Stimulated activated CD4-positive, alpha-beta T cell treated with anti-CD3 and anti-CD28 coated beads, TNF-alpha, amount 100 ng/mL, for 1 hour (primary cell): ENCODE measurements at places on chromosomes 6 and 20.
A peak's percentile ranks its signal among the peaks of the same experiment; 100 is the strongest.

DNA sequence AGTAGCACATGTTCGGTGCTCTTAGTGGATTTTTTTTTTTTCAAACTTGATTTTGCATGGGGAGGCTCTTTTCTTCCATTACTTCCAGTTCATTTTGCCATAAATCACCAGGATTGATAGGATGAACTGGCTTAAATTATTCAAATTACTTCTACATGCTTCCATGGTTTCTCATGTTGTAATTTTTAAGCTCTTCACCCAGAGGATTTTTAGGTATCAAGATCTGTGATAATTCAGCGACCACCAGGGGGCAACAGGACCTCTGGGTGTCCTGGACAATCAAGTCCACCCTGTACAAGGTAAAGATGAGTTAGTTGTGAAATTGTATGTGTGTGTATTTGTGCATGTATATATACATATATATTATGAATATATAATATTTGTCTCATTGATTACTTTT is 4.2 kb upstream of the EPHA7 start:
- no peak for DNase-seq

DNA sequence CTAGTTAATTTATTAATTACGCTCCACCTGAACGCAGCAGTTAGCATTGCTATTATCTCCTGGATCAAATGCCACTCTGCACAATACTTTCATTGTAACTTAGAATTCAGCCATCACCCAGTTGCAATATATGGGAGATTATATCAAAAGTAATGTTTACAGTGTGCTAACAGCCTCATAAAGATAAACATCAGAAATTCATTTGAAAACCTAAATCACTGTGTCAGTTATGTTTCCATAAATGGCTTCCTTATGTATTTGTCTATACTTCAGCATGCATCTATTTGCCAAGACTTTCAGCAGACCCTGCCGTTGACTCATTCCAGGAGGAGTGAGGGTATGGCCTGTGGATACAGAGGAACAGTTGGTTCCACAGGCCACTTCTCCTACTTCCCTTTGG is 300.1 kb downstream of the TFAP2B start:
- DNase-seq = no peak

- no peak for DNase-seq
Observed at GRCh38 chr6:110325197-110325596, 33.0 kb downstream of the METTL24 start.

DNA sequence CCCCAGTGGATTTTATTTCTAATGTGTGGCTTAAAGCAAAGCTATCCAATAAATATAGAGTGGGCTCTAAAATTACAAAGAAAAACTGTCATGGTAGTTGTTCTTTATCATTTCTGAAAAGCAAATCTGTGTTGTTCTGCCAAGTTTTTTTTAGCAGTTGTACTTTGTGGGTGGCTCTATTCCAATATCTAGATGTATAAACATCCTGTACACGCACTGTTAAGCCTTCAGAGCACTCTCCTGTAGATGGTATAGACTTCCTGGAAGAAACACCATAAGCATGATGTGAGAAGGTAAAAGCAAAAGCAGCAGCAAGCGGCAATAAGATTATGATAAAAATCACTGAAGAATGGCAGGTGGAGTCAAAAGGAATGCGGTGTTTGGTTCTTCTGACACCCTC is 21.5 kb upstream of the TMEM30A start:
- DNase-seq = no peak

DNA sequence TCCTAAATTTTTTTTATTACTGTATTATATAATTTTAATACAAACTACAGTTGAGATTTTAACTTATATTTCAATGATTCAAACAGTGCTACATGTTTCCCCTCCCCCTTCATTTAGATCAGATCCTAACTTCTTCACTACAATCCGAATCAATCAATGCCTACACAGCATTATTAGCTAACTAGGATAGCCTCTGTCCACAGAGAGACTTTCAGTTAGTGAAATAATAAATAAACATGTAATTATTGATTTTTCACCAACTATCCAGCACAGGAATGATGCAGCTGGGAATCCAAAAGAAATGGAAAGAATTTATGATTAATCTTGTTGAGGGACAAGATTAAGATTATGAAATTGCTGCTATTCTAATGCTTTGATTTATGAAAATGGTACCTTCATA is 163.7 kb downstream of the PHF3 start:
- no peak for DNase-seq

- DNase-seq = peak; percentile 21
Observed at GRCh38 chr6:149233056-149233715, 84.3 kb upstream of the TAB2 start.

- DNase-seq = no peak
Observed at GRCh38 chr6:105545947-105546731, 143.3 kb upstream of the PREP start.

DNA sequence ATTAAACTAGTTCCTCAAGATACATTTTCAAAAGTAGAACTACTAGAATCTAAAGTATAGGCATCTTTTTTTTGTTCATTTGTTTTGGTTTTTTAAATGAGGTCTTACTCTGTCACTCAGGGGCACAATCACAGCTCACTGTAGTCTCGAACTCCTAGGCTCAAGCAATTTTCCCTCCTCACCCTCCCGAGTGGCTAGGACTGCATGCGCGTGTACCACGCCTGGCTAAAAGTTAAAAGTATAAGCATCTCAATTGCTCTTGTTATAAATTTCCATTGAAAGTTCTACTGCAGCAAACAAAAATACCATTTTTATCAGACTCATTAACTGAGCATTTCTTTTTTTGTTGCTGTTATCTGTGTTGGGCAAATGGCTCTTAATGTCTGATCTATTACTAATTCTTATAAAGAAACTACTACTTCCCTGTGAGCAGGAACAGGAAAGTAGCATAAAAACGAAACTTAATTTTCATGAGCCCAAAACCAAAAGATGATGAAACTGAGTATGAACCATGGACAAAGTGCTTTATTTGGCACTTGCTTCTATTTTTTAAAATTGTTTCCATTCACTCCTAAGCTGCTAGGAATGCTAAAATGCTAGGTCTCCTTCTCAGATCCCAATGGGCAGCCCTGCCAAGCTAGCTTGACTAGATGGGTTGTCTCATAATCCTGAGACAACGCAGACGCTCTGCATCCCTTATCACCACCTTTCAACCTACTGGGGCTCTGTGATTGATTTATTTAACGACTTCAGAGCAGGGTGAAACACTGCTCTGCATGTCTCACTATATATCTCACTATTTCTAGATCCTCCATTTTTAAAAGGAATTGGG is 36.9 kb downstream of the TRPC4AP start:
- no peak for DNase-seq

DNA sequence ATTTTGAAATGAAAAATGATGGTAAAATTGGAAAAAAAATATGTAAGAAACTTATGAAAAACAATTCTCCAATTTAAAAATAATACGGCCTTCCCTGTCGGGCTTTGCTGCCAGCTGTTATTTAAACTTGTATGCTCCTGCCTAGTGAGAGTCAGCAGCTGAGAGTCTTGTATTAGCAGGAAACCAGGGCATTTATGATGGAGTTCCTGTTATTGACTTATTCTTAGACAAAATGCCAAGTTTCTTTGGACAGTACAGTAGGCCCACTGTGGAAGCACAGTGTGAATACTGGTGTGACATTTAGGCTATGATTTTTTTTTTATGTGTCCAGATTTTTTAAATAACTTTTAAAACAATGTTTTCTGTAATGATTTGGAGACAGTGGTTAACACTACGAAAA is 42.1 kb downstream of the GMDS start:
- DNase-seq = no peak

DNA sequence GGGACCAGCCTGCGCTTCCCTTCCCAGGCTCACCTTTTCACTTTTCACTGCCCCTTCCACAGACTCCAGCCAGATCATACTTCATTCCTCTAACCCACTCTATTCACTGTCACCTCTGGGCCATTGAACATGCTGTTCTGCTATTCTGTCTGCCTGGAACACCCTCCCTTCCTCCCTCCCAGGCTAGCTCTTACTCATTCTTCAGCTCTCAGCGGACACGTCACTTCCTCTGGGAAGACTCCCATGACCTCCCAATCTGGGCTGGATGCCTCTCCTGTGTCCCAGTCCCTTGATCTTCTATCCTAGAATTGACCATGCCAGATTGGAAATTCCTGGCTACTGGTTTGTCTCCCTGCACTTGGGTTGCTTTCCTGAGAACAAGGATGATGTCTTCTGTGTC is 5.0 kb downstream of the SLC12A5 start:
- DNase-seq = no peak

DNA sequence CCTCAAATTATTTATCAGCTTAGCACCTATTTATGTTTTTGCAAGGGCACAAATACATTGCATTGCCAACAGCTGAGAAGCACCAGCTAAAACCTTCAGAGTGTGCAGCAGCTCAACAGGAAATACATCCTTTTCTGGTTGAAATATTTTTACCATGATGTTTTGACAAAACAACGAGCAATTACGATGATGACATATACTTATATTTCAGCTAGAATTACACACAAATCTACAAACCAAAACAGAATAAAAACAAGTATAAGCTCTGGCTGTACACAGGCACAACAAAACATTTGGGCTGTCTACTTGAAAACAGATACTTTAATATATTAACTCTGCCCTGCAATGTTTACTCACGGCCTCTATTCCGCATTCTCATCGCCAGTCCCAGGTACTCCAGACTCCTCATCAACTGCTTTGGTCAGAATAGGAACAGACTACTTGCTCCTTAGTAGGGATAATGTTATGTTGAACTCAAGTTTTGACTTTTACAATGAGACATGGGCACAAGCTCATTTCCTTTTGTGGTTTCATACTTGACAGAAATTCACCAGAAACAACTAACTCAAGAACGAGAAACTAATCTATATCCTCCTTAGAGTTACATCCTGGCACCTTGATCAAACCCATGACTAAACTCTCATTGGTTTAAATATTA is 377.6 kb downstream of the ESR1 start:
- no peak for DNase-seq

- no peak for DNase-seq
Observed at GRCh38 chr6:66429210-66429609, 722.2 kb upstream of the EYS start.

- no peak for DNase-seq
Observed at GRCh38 chr6:50288881-50289280, 239.2 kb upstream of the DEFB112 start.
